ENCODE measurements at places on chromosomes 7 and 10.

- DNase-seq: no peak
Observed at GRCh38 chr10:81957976-81958375, 83.0 kb downstream of the NRG3 start.

GRCh38 chr10:74765465-74765975, 60.9 kb upstream of the KAT6B start:
- no peak for DNase-seq

- DNase-seq: no peak
Observed at GRCh38 chr10:95539560-95540284, 21.4 kb downstream of the SORBS1 start.

- no peak for DNase-seq
Observed at GRCh38 chr10:90274721-90275468, 573.5 kb downstream of the KIF20B start.

DNA sequence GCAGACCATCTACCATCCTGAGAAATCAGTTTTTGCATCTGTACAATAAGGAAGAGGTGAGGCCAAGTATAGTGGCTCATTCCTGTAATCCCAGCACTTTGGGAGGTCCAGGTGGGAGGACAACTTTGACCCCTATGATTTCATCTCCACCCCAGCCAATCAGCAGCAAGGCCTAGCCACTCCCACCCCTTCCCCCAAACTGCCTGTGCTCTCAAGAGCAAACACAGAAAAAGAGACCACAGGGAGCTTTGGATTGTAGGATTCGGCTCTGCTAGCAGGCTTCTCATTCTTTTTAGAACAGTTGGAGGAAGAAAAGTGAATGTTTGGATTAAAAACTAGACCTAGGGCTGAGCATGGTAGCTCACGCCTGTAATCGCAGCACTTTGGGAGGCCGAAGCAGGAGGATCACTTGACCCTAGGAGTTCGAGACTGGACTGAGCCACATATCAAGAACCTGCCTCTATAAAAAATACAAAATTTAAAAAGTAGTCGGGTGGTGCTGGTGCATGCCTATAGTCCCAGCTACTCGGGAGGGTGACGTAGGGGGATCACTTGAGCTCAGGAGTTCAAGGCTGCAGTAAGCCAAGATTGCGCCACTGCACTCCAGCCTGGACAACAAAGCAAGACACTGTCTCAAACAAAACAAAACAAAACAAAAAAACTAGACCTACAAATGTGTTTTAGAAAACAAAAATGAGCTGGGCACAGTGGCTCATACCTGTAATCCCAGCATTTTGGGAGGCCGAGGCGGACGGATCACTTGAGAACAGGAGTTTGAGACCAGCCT, 25.1 kb upstream of the PROSER2 start:
- no peak for DNase-seq

- DNase-seq: no peak
Observed at GRCh38 chr7:22633954-22634474, 93.0 kb upstream of the IL6 start.

DNA sequence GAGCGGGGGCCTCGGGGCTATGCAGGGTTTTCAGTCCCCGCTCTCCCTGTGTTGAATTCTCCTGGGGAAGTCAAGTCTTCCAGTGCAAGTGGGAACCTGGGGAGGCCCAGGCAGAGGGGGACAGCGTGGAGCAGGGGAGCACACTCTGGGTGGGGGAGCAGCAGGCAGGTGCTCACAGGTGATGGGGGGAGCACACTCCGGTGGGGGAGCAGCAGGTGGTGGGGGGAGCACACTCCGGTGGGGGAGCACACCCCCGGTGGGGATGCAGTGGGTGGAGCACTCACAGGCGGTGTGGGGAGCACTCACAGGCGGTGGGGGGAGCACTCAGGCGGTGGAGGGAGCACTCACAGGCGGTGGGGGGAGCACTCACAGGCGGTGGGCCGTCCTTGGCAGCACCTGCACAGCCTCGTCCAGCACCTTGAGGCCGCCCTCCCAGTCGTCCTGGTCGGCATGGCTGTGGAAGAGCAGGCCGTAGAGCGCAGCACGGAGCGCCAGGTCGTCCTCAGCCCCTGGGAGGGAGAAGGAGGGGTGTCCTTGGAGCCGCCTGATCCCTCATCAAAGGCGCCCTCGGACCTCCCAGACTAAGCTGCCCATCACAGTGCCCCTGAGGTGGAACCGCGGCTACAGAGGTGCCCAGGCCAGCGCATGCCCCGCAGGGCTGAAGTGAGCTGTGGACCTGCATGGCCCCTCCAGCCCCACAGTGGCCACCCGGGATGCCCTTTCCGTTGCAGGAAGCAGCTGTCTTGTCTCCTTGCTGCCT, 56.7 kb downstream of the CFAP46 start:
- DNase-seq: no peak

DNA sequence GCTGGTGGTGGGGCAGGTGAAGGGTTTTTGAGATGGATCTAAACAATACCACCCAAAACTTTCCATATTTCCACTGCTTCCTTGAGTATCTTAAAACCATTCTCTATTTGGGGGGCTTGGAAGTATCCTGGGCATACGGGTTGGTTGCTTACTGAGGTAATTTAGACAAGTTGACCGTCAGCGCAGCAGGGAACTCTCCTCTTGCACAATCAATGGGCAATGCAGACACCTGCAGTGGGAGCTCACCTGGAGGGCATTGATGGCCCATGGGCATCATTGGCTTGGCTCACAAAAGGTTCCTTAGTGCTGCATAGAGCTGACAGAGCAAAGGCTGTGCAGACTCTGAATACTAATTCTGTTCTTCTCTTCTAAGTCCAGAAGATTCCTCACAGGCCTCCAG, 101.5 kb downstream of the EPDR1 start:
- no peak for DNase-seq

GRCh38 chr10:129564923-129565322, 97.9 kb downstream of the MGMT start:
- DNase-seq: no peak

- no peak for DNase-seq
Observed at GRCh38 chr10:125721035-125721434, 1.5 kb downstream of the EDRF1 start.

GRCh38 chr7:23767514-23767913, 57.5 kb downstream of the STK31 start:
- DNase-seq: no peak

DNA sequence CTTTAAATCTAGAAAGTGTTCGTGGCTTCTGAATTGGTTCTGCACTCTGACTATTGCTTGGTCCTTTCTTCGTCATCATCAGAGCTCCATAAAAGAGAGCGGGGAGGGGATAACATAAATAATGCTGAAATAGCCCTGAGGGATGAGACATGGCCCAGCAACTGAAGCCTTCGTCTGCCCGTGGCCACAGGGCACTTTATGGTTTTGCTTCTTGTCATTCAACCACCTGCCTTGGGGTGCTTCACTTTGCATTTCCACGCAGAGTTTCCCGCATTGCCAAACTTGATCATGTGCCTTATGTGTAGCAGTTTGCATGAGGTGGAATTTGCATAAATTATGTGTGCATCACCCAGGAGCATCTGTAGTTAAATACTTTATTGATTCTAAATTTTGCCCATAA, 15.9 kb downstream of the GSTO2 start:
- DNase-seq: no peak

- DNase-seq: no peak
Observed at GRCh38 chr10:29039677-29040189, 249.1 kb upstream of the LYZL1 start.

DNA sequence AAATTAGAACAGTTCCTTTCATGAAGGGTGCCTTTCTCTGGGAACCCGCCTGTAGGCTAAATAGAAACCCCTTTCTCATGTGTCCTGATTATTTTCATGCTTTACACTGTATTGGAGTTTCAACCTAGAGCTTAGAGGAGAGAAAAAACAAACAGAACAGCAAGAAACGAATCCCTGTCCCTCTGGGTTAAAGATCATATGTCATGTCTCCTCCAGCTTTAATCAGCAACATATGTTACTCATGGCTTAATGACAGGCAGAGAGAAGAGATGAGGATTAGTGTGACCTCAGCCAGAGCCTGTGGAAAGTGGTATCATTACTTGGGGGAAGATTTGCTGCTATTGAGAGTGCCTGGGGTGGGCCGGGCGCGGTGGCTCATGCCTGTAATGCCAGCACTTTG, 32.1 kb downstream of the CRCP start:
- no peak for DNase-seq

DNA sequence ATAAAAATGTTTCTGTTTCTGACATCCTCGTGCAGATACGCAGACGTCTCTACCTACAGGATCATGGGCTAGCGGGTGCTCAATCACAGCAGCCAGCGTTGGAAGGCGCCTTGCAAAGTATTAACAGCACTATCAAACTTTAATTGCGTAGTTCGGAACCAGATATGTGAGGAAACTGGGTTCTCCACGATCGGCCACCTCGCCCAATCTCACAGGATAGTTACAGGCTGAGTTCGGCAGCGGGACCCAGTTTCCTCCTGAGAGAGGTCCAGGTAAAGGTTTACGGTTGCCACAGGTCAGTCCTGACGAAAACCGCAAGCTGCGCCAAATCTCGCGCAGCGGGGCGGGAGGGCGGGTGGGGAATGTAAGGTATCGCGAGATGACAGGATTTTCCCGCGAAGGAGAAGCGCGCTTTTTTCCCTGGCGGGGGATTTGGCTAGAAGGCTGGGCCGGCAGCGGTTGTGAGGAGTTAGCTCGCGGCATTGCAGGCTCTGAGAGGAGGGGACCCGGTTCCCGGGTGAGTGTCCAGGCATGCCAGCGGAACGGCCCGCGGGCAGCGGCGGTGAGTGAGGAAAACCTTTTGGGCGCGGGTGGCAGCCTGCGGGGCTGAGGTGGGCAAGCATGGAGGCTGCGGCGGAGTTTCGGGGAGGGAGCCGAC, at the start of gene HELLS:
HELLS (plus strand) TSS at position 398 of the 658 bp plus-strand sequence; CDS start at position 532, 134 bp downstream.
- DNase-seq: peak; percentile 71

- no peak for DNase-seq
Observed at GRCh38 chr10:124574456-124575070, 112.9 kb downstream of the LHPP start.

- DNase-seq: no peak
Observed at GRCh38 chr10:48957361-48958151, 17.9 kb upstream of the LRRC18 start.

- no peak for DNase-seq
Observed at GRCh38 chr7:4274286-4274685, 407.8 kb upstream of the FOXK1 start.

- no peak for DNase-seq
Observed at GRCh38 chr10:14664345-14664744, 110.4 kb downstream of the FAM107B start.

- DNase-seq: no peak
Observed at GRCh38 chr10:52578871-52579405, 193.6 kb downstream of the MBL2 start.

- no peak for DNase-seq
Observed at GRCh38 chr7:155824227-155824886, 12.1 kb upstream of the SHH start.

GRCh38 chr10:3624367-3624766, 160.6 kb downstream of the KLF6 start:
- DNase-seq: no peak

DNA sequence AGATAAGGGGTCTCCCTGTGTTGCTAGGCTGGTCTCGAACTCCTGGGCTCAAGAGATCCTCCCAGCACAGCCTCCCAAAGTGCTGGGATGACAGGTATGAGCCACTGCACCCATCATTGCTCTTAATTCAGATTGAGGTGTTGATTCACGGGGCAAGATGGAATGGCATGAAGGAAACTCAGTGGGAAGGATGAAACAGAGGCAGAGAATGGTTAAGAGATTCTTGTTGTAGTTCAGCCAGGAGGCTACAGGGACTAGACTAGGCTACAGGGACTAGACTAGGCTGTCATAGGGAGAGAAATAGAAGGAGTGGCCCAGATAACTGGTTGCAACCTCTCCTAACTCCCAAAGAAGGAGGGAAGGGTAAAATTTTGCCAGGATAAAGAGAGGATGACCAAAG, 48.0 kb downstream of the THNSL1 start:
- DNase-seq: no peak

- DNase-seq: peak; percentile 62
Observed at GRCh38 chr7:19713676-19714075, 4.8 kb upstream of the POLR1F start.

- no peak for DNase-seq
Observed at GRCh38 chr7:132573251-132573955, 2.9 kb downstream of the PLXNA4 start.

- no peak for DNase-seq
Observed at GRCh38 chr7:155986497-155987160, 174.4 kb upstream of the SHH start.

DNA sequence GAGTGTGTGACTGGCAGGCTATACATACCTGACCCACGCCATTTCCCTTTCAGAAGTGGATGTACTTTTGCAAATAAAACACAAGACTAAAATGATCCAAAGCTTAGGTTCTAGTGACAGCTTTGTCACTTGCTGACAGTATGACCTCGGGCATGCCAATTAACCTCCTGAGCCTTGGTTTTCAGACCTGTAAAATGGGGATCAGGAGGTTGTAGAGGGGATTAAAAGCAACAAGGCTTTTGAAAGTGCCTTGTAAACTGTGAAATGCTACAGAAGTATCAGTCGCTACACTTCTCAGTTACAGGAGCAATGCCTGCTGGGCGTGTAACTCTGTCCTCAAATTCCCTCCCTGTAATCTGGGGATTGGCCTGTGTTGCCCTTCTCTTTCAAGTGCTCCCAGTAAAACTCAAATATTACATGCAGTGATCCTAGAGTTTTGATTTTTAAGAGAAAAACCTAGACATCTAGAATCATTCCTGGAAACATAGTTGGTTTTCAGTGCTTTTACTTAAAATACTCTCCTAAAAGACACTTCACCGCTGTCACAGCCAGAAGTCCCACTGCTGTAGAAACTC, 8.8 kb upstream of the GRB10 start:
- no peak for DNase-seq

- DNase-seq: no peak
Observed at GRCh38 chr10:1851762-1852161, 114.4 kb upstream of the ADARB2 start.

GRCh38 chr10:73774637-73775036, 7.2 kb upstream of the CHCHD1 start:
- peak; percentile 57 for DNase-seq

- DNase-seq: no peak
Observed at GRCh38 chr10:5108658-5109416, 14.6 kb downstream of the AKR1C3 start.

DNA sequence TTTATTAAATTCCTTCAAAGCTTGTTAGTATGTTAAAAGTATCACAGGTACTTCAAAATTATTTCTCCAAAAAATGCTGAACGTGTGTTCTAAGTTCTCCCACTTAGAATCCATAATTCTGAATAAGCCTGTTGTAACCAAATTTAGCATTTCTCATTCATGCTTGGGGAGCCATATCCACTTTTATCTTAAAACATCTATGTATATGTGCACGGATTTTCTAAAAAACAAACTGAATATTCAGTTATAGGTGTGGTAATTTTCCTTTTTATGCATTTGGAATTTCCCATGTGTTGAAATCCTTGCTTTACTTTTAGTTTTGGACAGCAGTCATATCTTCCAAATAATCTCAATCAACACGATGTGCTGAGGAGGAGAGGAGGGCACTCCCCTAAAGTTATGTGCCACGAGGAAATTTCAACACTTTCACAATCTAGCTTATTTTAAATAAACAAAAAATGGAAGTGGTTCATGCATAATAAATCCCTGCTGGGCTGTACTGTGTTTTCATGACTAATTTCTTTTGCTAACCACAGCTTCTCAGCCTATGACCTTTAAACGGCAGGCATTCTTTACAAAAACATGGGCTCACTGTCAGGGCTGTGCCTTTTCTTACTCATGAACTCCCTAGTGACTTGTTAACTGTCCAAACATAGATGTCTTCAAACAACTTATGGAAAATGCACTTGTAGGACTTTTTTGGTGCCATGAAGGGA, 380.3 kb upstream of the SEMA3C start:
- no peak for DNase-seq

- no peak for DNase-seq
Observed at GRCh38 chr7:27066148-27066547, 29.7 kb downstream of the HOXA1 start.

Data from CD4-positive, alpha-beta T cell treated with Interleukin-15 for 4 hours (primary cell).